Stomach (tissue), 19 donors: ENCODE measurements at places on chromosomes 11 and 22.

GRCh38 chr11:75349521-75350116, 1.8 kb downstream of the ARRB1 start:
- DNase-seq = no peak

DNA sequence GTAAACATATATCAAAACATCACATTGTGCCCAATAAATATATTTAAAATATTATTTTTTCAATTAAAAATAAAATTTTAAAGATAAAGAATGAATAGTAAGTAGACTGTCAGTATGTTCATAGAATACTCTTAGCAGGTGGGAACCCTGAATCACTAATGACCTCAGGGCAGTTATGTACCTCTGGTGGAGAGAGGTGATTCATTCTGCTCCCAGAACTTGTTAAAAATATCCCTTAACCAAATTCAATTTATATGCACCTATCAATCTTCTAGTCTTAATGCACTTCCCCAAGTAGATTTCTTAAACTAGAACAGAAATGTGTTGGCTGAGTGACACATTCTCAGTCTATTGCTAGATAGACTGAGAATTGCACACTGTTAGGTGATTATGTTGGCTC, 183.9 kb upstream of the SYN3 start:
- no peak for DNase-seq

- DNase-seq = peak; percentile 79
Measured at GRCh38 chr11:69301455-69302401, 7.8 kb downstream of the MYEOV start.

- no peak for DNase-seq
Measured at GRCh38 chr11:17511571-17511970, 32.6 kb downstream of the USH1C start.

GRCh38 chr22:19178065-19178656, 375 bp downstream of the SLC25A1 start:
- DNase-seq = peak; percentile 60

GRCh38 chr11:101860696-101861427, 53.9 kb upstream of the CEP126 start:
- DNase-seq = peak; percentile 38

GRCh38 chr11:45470151-45470793, 184.1 kb upstream of the SYT13 start:
- DNase-seq = no peak

DNA sequence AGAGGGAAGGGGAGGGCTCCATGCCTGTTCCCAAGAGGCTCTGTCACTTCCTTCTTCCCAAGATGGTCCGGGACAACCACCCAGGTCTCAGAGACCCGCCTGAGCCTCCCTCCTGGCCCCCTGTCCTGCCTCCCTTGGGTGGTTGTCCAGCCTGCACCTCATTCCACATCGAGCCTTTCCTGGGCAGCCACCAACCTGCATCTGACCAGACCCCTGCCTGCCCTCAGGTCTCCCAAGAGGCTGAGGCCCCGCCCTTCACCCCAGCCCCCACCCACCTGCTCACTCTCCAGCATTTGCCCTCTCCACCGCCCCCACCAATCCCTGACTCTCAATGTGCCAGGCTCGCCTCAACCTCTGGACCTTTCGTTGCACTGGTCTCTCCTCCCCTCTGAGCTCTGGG, 97.5 kb upstream of the LMO1 start:
- no peak for DNase-seq
